Epithelial cell of umbilical artery (primary cell): ENCODE measurements at places on chromosomes 6 and 20. TPM values are rescaled to one million over a fixed set of nuclear protein-coding genes. Genes with fewer than 3 reads are reported as not detected.

GINS1 gene
- 14.3 and 25.7 TPM in 2 replicates for total RNA-seq

CHRNA4 gene
- not detected in 2 replicates for total RNA-seq

ECT2L gene
- total RNA-seq = 0.32 TPM in 1 of 2 replicates, not detected in the other

LY86 gene
- total RNA-seq = not detected in 2 replicates

IRAK1BP1 gene
- 2.3 and 4.6 TPM in 2 replicates for total RNA-seq

ZBP1 gene
- total RNA-seq = not detected in 2 replicates

TBC1D32 gene
- total RNA-seq = 4.9 and 8.2 TPM in 2 replicates

MARCKS gene
- 150 and 216 TPM in 2 replicates for total RNA-seq

CFAP61 gene
- 0.32 TPM in 1 of 2 replicates, not detected in the other for total RNA-seq

BCAS4 gene
- 0.65 and 3.3 TPM in 2 replicates for total RNA-seq

C20orf144 gene
- total RNA-seq = 0.32 TPM in 1 of 2 replicates, not detected in the other

GNAS-AS1 gene
- total RNA-seq = under 0.01 and 0.15 TPM in 2 replicates

PRPH2 gene
- total RNA-seq = under 0.01 and 0.30 TPM in 2 replicates

CST7 gene
- total RNA-seq = not detected in 2 replicates

EBF4 gene
- total RNA-seq = 0.76 and 1.9 TPM in 2 replicates

MMP24 gene
- total RNA-seq = 0.32 and 0.46 TPM in 2 replicates

WFDC2 gene
- not detected in 2 replicates for total RNA-seq

OR2H1 gene
- total RNA-seq = not detected in 2 replicates

ATP6V1G2 gene
- total RNA-seq = 0.97 and 2.0 TPM in 2 replicates

FOXC1 gene
- total RNA-seq = 4.7 and 5.2 TPM in 2 replicates

DOK5 gene
- 0.32 and 2.4 TPM in 2 replicates for total RNA-seq

CDH4 gene
- total RNA-seq = under 0.01 and 0.46 TPM in 2 replicates

SRSF3 gene
- total RNA-seq = 356 and 638 TPM in 2 replicates
